Brain pericyte (primary cell): ENCODE measurements at places on chromosomes 7 and 10.

DNA sequence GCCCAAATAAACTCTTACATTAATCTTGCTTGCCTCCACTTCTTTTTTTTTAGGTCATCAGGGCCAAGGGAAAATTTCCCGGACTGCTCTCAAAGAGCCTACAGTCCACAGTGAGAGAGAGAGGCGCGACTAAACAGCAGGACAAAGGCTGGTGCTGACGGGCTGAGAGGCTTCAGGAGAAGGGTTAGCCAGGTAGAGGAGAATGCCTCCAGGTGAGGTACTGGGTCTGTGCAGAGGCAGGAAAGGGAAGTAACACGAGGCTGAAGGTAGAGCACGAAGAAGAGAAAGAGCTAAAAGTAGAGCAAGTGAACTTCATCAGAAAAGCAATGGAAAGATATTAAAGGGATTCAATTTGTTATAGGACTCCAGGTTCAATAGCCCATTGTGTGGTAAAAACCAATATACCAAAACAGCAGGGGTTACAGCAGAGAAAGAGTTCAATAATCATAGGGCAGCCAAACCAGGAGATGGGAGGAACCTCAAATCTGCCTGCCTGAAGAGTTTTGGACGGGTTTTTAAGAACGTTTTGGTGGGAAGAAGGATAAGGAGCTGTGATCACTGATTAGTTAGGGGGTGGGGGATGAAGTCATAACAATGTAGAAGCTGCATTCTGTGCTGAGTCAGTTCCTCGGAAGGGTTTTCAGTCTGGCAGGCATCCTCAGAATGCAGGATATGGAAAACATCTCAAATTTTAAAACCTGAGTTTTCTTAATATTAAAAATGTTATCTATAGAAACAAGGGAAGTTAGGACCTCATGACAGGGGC is 171.5 kb downstream of the AKR1D1 start:
- DNase-seq, result no peak

DNA sequence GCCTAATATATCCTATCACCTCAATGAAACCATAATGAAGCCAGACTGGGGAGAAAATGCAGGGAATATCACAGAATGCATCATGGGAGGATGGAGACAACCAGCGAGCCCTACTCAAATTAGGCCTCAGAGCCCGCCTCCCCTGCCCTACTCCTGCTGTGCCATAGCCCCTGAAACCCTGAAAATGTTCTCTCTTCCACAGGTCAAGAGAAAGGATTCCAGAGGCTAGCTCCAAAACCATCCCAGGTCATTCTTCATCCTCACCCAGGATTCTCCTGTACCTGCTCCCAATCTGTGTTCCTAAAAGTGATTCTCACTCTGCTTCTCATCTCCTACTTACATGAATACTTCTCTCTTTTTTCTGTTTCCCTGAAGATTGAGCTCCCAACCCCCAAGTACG is 31.5 kb downstream of the PRSS2 start:
- no peak for DNase-seq

GRCh38 chr10:7085913-7086589 is 324.8 kb downstream of the SFMBT2 start:
- peak; percentile 27 for DNase-seq

DNA sequence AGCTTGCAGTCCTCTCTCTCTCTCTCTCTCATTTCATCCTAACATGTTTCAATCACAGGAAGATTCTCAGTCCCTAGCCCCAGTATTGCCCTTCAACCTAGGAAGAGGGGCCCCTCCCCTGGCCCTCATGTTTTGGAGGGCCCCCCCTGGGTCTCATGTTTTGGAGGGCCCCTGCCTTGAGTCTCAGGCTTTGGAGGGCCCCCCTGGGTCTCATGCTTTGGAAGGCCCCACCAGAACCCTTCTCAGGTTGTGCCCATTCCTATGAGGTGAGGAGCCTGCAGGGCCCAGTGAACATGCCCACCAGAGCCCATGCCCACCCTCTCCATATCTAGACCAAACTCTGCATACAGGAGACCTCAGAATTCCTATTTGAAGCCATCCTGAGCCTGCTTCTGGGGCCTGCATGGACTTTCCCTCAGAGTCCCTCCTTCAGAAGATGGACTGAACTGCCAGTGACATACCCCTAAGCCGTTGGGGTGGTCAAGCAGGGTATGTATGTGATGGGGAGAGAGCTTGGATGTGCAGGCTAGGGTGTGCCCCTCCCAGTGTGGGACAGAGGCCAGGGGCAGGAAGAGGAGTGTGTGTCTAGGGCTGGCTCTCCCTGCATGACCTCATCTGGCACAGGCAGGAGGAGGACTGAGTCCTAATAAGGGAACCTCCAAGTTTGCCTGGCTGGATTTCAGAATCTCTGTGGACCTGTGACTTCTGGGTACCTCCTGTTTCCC is 8.1 kb upstream of the VDAC2 start:
- no peak for DNase-seq

DNA sequence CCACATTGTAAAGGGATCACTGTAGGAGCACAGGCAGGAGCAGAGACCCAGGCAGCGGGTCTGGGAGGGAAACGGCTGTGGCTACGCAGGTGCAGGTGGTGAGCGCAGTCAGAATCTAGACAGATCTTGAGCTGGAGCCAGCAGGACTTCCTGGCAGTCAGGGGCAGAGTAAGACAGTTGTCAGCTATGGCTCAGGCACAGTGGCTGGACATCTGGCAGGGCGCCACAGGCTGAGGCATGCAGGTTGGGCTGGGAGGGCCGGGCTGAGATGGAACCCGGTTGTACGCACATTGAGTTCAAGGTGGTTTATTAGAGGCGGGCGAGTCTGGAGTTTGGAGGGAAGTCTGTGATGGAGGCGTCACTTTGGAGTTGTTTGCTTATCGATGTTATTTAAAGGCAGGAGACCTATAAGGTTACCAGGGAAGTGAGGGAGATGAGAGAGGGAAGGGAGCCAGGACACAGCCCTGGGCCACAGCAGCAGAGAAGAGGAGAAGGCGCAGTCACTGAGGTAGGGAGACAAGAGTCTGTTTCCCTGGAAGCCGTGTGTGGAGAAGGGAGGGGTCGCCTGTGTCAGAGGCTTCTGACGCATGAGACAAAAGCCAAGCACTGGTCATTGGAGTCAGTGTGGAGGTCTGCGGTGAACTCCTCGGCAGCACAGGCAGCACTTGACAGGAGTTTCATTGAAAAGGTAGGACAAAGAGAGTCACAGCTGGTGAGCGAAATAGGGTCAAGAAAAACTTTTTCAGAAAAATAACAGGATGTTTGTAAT is 73.8 kb downstream of the LANCL2 start:
- DNase-seq, result no peak

GRCh38 chr10:65497837-65498236 is 1428.0 kb upstream of the LRRTM3 start:
- no peak for DNase-seq

GRCh38 chr7:98185101-98185500 is 26.1 kb upstream of the BHLHA15 start:
- no peak for DNase-seq

GRCh38 chr7:37831244-37831643 is 17.2 kb upstream of the NME8 start:
- DNase-seq, result no peak

- no peak for DNase-seq
Observed at GRCh38 chr7:5703572-5704533, 77.6 kb downstream of the RNF216 start.

GRCh38 chr7:17546189-17546588 is 247.7 kb downstream of the AHR start:
- DNase-seq, result no peak

GRCh38 chr10:71269301-71270288 is 49.5 kb upstream of the SLC29A3 start:
- DNase-seq, result no peak

- DNase-seq, result no peak
Observed at GRCh38 chr7:46490406-46490805, 569.3 kb upstream of the IGFBP3 start.

DNA sequence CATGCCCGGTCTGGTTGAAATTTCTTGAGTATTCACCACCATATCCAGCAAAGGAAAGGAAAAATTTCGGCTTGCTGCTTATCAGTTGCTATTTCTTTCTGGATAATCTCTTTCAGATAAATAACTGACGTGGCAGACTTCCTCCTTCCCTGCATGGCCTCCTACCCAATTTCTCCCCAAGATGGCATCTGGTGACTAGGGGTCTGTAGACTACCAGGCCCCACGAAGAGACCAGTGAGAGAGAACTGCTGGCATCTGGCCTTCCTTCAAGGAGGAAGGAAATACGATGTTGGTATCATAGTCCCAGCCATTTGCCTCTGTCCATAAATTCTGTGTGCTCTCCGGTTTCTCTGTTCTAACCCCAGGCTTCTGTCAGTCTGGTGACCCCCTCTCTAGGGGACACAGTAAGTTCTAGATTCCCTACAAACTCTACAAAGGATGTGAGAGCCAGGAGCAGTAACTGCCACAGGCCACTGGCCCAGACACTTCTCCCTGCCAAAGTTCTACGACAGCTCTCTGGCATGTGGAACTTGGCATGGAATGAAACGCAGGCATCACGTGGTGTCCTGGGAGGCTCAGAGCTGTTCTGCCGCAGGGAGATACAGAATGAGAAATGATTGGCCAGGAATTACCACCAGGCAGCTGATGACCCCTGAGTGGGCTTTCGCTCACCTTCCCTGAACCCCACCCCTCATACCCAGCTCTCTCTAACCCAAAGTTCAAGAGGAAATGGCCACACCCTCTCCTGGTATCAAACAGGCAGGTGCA is 30.0 kb upstream of the MSRB2 start:
- no peak for DNase-seq
